ENCODE measurements at places on chromosomes 2 and 18. TPM values are rescaled to one million over a fixed set of nuclear protein-coding genes. Genes with fewer than 3 reads are reported as not detected.

GRCh38 chr2:29115797-29116781 lies 874 bp downstream of the CLIP4 start:
- peak overlapping the region; percentile 37 for H3K27ac ChIP-seq
- peaks cover 12% of the 10 kb centered on the region for H3K27me3 ChIP-seq
- peak overlapping the region; percentile 52 for H3K4me3 ChIP-seq
- peak; percentile 47 for DNase-seq

- DNase-seq, result peak; percentile 94
- peaks cover 5% of the 10 kb centered on the region for H3K4me1 ChIP-seq
- no peaks in the 10 kb centered on the region for H3K36me3 ChIP-seq
Measured at GRCh38 chr2:150994076-150994475, 267.6 kb downstream of the RBM43 start.

SLC30A3 gene
- total RNA-seq, result 0.18 TPM

- H3K36me3 ChIP-seq, result no peaks in the 10 kb centered on the region
- H3K4me1 ChIP-seq, result peaks cover 25% of the 10 kb centered on the region
- peak; percentile 59 for DNase-seq
- no peak overlapping the region for H3K4me3 ChIP-seq
Measured at GRCh38 chr18:13446610-13447461, 228.3 kb downstream of the LDLRAD4 start.

ST8SIA3 gene
- total RNA-seq, result 0.09 TPM

CTAGE1 gene
- total RNA-seq, result not detected

GRCh38 chr18:78090584-78090983 lies 840.9 kb downstream of the GALR1 start:
- DNase-seq, result no peak
- peaks cover 2% of the 10 kb centered on the region for H3K27me3 ChIP-seq
- H3K36me3 ChIP-seq, result no peaks in the 10 kb centered on the region
- H3K4me3 ChIP-seq, result no peak overlapping the region
- no peak overlapping the region for H3K27ac ChIP-seq
- no peaks in the 10 kb centered on the region for H3K4me1 ChIP-seq

PAX8 gene
- 0.44 TPM for total RNA-seq

MTCL1 gene
- 20.9 TPM for total RNA-seq

RAX gene
- not detected for total RNA-seq

SPP2 gene
- total RNA-seq, result not detected

GRCh38 chr2:59969161-59969560 lies 584.3 kb downstream of the BCL11A start:
- no peaks in the 10 kb centered on the region for H3K36me3 ChIP-seq
- H3K27ac ChIP-seq, result no peak overlapping the region
- DNase-seq, result no peak
- H3K4me1 ChIP-seq, result peaks cover 2% of the 10 kb centered on the region

DNAH7 gene
- 0.31 TPM for total RNA-seq

DNA sequence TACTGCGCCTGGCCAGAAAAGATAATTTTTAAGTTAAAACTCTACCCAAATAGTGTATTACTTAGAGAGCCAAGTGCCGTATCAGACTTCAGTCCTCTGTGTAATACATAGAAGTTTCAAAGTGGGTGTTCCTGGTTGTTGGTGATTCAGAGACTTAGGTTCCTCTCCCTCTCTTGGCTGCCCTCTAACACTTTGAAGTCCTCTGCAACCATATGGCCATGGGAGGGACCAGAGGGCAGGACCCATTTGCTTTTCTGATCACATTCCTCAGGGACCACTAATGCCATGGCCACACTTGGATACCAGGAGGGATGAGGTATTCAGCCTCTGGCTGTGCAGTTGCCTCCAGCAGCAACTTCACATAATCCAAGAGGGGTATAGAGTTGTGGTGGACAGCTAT lies 131.5 kb downstream of the CAPN13 start:
- no peaks in the 10 kb centered on the region for H3K4me1 ChIP-seq
- DNase-seq, result no peak
- no peak overlapping the region for H3K27ac ChIP-seq
- H3K27me3 ChIP-seq, result no peaks in the 10 kb centered on the region
- no peaks in the 10 kb centered on the region for H3K36me3 ChIP-seq

CPO gene
- 0.13 TPM for total RNA-seq

DNA sequence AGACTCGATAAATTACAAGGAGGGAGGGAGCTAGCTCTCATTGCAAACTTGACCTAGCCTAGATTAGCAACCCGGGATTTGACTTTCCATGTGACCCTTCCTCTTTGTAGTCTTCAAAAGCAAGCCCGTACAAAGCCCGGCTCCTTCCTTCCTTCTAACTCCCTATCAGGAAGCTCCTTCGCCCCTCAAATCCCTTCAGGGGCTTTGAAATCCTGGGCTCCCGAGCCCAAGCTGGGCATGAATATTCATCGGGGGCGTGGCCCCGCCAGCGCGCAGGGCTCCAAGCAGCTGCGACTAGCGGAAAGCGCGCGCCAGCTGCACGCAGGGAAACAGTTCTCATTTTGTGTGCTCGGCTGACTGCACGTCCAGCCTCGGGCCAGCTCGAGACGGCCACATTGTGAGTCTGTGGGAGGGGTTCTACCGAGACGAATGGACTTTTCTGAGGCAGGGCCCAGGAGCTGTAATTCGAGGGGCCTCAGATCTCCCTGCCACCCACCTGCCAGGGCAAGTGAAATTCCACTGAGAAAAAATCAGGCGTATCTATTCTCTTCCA lies 84.0 kb upstream of the PELI1 start:
- peak; percentile 97 for DNase-seq
- peak overlapping the region; percentile 36 for H3K4me3 ChIP-seq
- peaks cover 18% of the 10 kb centered on the region for H3K4me1 ChIP-seq
- H3K27ac ChIP-seq, result peak overlapping the region; percentile 96

GRCh38 chr2:232628466-232629128 lies 4.8 kb upstream of the EFHD1 start:
- H3K4me3 ChIP-seq, result no peak overlapping the region
- H3K27ac ChIP-seq, result peak overlapping the region; percentile 50
- DNase-seq, result no peak
- H3K36me3 ChIP-seq, result no peaks in the 10 kb centered on the region

DNA sequence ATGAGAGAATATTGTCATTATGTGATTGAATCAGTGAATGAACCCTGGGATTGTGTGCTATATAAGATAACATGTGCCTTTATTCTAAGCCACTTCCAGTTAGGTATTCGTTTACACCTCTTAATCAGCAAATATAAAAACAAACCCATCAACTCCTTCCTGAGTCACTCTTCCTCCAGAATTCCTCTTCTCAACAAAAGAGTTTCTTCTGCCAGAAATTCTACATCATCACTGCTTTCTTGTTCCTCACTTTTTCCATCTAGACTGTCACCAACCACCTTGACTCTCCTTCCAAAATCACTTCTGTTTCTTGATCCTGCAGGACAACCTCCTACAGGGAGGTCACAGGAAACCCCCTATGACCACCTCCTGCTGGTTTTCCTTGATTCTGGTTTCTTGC lies 261.4 kb downstream of the CYP26B1 start:
- H3K27ac ChIP-seq, result no peak overlapping the region
- H3K4me3 ChIP-seq, result no peak overlapping the region
- no peak for DNase-seq
- H3K27me3 ChIP-seq, result peaks cover 3% of the 10 kb centered on the region

HOXD9 gene
- total RNA-seq, result 0.75 TPM

CLEC4F gene
- total RNA-seq, result 0.09 TPM

- no peak overlapping the region for H3K27ac ChIP-seq
- DNase-seq, result no peak
- peaks cover 14% of the 10 kb centered on the region for H3K4me1 ChIP-seq
- H3K4me3 ChIP-seq, result no peak overlapping the region
- H3K27me3 ChIP-seq, result no peaks in the 10 kb centered on the region
Measured at GRCh38 chr2:234694244-234695013, 197.5 kb upstream of the ARL4C start.
